Activated CD8-positive, alpha-beta memory T cell treated with anti-CD3 and anti-CD28 coated beads for 36 hours (primary cell): ENCODE measurements at places on chromosomes 6 and 20. TPM values are rescaled to one million over a fixed set of nuclear protein-coding genes. Genes with fewer than 3 reads are reported as not detected.

The NRN1 gene
- total RNA-seq, result 0.61 TPM

The KHDRBS2 gene
- not detected for total RNA-seq

The SLC17A9 gene
- total RNA-seq, result 48.5 TPM

The EIF6 gene
- 192 TPM for total RNA-seq

The CAP2 gene
- not detected for total RNA-seq
